Lung (tissue), 17 donors: ENCODE measurements at places on chromosomes 13 and 19.
A peak's percentile ranks its signal among the peaks of the same experiment; 100 is the strongest.

- H3K4me3 ChIP-seq: no peak overlapping the region
- H3K27me3 ChIP-seq: no peaks in the 10 kb centered on the region
- DNase-seq: no peak
- peaks cover 2% of the 10 kb centered on the region for H3K4me1 ChIP-seq
Measured at GRCh38 chr13:41938918-41939317, 22.0 kb downstream of the VWA8 start.

DNA sequence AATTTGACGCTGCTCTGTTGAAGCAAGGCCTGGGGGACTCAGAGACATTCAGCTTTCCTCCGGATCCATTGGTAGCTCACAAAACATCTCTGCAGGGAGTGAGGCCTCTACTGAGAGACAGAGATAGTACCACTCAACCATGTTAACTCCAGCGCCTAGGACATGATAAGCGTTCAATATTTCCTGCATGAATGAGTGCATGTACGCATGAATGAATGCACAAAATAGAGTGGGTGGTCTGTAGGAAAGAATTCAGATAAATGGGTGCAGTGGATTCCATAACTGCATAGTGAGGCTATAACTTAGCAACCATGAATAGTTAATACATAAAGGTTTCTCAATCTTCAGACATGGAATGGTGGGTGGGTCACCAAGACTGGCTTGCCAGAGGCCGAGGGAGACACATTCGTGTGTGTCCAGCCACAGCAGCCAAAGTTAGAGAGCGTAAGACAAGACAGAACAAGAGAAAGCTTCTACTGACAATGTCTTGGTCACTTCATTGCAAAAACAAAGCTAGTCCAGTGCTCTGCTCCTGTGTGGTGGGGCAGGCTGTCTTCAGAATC lies 36.3 kb upstream of the RCBTB2 start:
- peaks cover 5% of the 10 kb centered on the region for H3K4me1 ChIP-seq
- peak overlapping the region; percentile 62 for H3K27ac ChIP-seq
- no peak overlapping the region for H3K4me3 ChIP-seq
- DNase-seq: no peak
- H3K36me3 ChIP-seq: no peaks in the 10 kb centered on the region

DNA sequence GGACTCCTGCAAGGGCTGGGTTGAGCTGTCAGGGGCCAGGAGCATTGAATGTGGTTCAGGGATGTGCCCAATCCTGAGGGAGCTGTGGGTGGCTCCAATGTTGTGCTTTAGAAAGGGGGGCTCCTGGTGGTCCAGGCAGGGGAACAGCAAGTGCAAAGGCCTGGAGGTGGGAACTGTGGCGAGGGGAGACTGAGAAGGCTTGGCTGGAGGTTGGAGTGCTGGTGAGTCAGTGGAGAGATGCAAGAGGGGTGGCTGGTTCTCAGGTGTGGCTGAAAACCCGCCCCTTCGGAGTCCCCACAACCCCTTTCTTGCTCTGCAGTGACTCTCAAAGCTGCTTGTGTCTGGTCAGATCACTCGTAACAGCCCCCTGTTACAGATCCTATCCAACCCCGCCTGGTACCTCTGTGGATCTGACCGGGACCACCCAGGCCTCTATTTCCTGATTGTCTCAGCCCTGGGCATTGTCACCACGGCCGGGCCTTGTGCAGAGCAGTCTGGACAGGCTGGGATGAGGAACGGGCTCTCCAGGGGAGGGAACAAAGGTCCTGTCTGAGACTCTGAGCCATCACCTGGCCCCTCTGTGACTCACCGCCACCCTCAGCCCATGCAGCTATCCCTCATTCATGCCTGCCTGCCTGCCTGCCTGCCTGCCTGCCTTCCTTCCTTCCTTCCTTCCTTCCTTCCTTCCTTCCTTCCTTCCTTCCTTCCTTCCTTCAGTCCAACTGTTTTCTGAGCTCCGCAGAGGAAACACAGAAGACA lies 1.4 kb upstream of the KCNN1 start:
- H3K27ac ChIP-seq: no peak overlapping the region
- DNase-seq: no peak
- H3K4me1 ChIP-seq: peaks cover 3% of the 10 kb centered on the region

GRCh38 chr19:49727217-49728030 lies 35.7 kb downstream of the TSKS start:
- peak; percentile 90 for DNase-seq
- H3K27me3 ChIP-seq: no peaks in the 10 kb centered on the region
- H3K27ac ChIP-seq: peak overlapping the region; percentile 70
- no peaks in the 10 kb centered on the region for H3K36me3 ChIP-seq
- peaks cover 4% of the 10 kb centered on the region for H3K4me1 ChIP-seq
- no peak overlapping the region for H3K4me3 ChIP-seq

DNA sequence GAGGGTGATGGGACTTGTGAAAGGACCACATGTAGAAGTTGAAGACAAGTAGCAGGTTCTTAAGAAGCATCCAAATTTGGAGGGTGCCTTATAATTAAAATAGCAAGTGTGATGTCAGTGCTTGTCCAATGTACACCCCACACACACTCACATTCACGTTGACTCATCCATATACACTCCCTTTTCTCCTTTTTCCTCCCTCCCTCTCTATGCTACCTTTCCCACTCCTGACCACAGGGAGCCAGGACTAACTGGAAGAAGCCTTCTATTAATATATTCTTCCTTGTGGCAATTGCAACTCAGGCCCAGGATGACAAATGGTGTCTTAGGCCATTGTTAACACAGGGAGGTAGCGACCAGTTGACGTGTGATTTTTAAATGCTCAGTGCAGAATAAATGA lies 16.3 kb upstream of the GPR183 start:
- H3K4me3 ChIP-seq: no peak overlapping the region
- no peak for DNase-seq
- H3K36me3 ChIP-seq: peaks cover 5% of the 10 kb centered on the region
- peaks cover 2% of the 10 kb centered on the region for H3K4me1 ChIP-seq
- no peak overlapping the region for H3K27ac ChIP-seq
- no peaks in the 10 kb centered on the region for H3K27me3 ChIP-seq

GRCh38 chr13:114048443-114048842 lies 74.6 kb upstream of the C13orf46 start:
- H3K4me1 ChIP-seq: no peaks in the 10 kb centered on the region
- H3K36me3 ChIP-seq: peaks cover 5% of the 10 kb centered on the region
- no peaks in the 10 kb centered on the region for H3K27me3 ChIP-seq

GRCh38 chr19:34808566-34808965 lies 35.6 kb upstream of the ZNF599 start:
- H3K27ac ChIP-seq: no peak overlapping the region
- H3K4me3 ChIP-seq: no peak overlapping the region
- peaks cover 2% of the 10 kb centered on the region for H3K27me3 ChIP-seq
- no peaks in the 10 kb centered on the region for H3K36me3 ChIP-seq

DNA sequence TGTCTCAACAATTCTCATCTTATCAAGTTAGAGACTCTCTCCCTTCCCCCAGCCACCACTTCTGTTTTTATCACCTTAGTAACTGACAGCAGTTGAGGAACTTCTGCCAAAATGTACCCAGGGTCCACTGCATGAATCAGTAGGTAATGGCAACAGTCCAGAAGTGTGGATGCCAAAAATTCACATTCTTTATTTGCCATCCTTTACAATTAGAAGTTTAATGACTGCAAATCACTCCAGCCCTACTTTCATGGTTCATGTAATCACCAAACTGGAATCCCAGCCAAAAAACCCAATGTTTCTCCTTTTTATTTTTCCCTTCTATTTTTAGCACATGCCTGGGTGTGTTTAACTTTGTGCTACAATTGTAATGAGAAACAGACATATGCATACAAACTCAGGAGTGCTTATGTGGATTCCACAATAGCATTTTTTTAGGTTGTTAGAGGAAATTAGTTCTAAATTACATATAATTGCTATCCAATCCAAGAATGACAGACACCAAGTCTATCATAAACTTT lies 243.5 kb downstream of the RGCC start:
- DNase-seq: peak; percentile 74
- no peak overlapping the region for H3K4me3 ChIP-seq
- peak overlapping the region; percentile 74 for H3K27ac ChIP-seq
- H3K4me1 ChIP-seq: peaks cover 12% of the 10 kb centered on the region
- H3K36me3 ChIP-seq: peaks cover 4% of the 10 kb centered on the region
- H3K27me3 ChIP-seq: no peaks in the 10 kb centered on the region

DNA sequence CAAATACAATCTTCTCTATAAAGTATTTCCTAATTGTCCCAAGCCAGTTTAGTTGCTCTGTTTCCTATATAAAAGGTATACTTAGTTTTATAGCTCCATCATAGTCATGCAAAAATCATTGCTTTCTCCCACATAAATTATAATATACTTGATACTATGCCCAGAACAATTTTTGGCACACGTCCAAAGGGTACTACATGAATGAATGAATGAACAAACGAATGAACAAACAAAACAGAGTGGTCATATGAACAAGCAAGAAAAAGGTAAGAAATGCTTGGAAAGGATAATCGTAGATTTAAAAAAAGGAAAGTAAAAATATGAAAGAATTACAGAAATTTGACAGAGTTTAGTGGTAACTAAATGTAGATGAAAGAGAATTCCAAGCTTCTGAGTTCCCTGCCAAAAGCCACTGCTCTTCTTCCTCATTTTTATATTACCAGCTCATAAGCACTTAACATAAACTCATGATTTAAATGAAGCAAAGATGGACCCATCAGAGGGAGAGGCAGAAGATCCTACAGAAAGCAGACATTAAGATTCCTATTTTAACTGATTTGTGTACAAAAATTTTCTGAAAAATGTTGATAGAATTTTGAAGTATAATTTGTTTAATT lies 123.2 kb downstream of the ENOX1 start:
- no peak overlapping the region for H3K27ac ChIP-seq
- no peaks in the 10 kb centered on the region for H3K27me3 ChIP-seq
- no peaks in the 10 kb centered on the region for H3K36me3 ChIP-seq
- H3K4me1 ChIP-seq: no peaks in the 10 kb centered on the region
- DNase-seq: peak; percentile 33

- no peaks in the 10 kb centered on the region for H3K27me3 ChIP-seq
- H3K36me3 ChIP-seq: no peaks in the 10 kb centered on the region
- no peak overlapping the region for H3K27ac ChIP-seq
Measured at GRCh38 chr19:55467236-55468053, 2.9 kb upstream of the C19orf85 start.

DNA sequence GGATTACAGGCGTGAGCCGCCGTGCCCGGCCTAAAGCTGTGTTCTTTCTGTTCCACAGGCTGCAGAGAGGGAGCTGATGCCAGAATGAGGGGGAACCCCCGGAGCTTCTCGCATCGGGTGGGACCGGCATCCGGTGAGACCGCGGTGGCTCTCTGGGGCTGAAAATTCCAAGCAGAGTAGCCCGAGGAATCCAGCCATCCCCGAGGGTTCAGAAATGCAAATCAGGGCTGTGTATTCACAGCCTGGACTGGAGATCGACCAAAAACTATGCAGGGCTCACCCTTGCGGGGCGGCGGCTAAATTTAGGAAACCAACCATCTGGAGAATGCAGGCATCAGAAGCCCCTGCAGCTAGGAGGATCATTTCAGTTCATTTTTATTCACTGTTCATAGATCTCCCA lies 99.2 kb downstream of the GNG7 start:
- no peak for DNase-seq
- H3K4me1 ChIP-seq: no peaks in the 10 kb centered on the region
- H3K36me3 ChIP-seq: no peaks in the 10 kb centered on the region
- peak overlapping the region; percentile 34 for H3K27ac ChIP-seq
- peaks cover 6% of the 10 kb centered on the region for H3K27me3 ChIP-seq

DNA sequence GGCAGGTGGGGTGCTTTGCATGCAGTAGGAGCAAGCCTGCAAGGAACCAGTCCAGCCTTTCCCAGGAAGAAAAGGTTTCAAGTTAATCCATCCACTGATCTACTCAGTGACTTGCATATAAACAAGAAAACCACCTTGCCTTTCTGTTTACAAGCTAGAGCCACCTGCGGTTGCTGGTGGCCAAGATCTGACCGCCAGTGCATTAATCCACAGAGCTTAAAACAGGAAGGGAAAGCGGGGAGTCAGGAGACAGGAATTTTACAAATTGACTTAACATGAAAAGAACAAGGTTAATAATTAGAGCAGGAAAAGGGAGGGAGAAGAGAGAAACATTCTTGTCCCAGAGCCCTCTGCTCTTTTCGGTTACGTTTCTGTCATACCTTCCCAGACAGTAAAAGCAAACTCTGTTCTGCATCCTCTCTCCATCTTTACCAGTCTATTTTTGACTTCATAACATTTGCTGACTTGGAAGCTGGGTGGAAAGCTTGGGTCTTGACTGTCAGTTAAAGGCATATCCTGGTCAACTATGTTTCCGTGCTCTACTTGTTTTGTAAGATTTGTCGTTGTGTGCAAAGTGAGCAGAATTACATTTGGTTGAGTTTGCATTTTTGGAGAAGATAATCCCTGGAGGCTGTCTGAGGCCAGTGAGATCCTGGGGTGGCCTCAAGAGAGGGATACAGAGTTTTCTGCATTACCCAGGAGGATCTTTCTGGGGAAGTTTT lies 760.6 kb downstream of the EFNB2 start:
- no peak overlapping the region for H3K4me3 ChIP-seq
- H3K27me3 ChIP-seq: no peaks in the 10 kb centered on the region
- no peaks in the 10 kb centered on the region for H3K36me3 ChIP-seq
- H3K27ac ChIP-seq: no peak overlapping the region

DNA sequence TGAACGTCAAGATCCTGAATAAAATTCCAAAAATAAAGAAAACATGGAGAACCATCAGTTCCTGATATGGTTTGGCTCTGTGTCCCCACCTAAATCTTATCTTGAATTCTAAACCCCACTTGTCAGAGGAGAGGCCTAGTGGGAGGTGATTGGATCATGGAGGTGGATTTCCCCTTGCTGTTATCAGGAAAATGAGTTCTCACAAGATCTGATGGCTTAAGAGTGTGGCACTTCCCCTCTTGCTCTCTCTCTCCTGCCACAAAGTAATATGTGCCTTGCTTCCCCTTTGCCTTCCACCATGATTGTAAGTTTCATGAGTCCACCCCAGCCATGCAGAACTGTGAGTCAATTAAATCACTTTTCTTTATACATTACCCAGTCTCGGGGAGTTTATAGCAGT lies 827.4 kb downstream of the GPC5 start:
- H3K4me3 ChIP-seq: no peak overlapping the region
- no peak overlapping the region for H3K27ac ChIP-seq
- no peaks in the 10 kb centered on the region for H3K27me3 ChIP-seq
- no peaks in the 10 kb centered on the region for H3K36me3 ChIP-seq
- DNase-seq: no peak
- H3K4me1 ChIP-seq: no peaks in the 10 kb centered on the region

DNA sequence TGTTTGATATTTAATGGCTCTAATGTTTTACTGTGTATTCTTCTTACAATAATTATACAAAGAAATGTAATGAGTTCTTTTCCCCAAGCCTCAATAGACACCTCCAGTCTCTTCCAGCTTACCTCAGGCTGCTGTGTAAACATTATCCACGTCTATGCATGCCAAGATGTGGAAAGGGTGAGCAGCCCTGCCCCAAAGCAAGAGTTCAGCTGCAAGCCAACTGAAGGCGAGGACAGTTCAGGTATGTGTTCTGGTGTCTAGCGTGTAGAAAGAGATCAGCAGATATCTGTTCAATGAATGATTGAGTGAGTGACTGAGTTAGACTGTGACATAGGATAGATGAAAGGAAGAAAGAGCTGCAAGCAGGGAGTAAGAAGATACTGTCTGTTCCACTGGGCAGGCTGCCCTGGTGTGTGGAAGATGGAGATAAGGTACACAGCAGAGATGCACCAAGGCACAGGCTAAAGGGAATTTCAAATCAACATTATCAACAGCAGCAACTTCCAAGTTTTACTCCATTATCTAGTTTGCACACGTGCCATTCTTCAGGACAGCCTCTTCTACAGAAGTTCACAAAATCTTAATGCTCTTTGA lies 66.0 kb downstream of the LATS2 start:
- no peaks in the 10 kb centered on the region for H3K27me3 ChIP-seq
- H3K4me1 ChIP-seq: peaks cover 7% of the 10 kb centered on the region
- no peak overlapping the region for H3K27ac ChIP-seq
- H3K36me3 ChIP-seq: peaks cover 7% of the 10 kb centered on the region
- no peak for DNase-seq
